ENCODE measurements at places on chromosomes 2 and 18.

GRCh38 chr18:41870191-41870590 is 84.8 kb upstream of the PIK3C3 start:
- DNase-seq, result no peak

DNA sequence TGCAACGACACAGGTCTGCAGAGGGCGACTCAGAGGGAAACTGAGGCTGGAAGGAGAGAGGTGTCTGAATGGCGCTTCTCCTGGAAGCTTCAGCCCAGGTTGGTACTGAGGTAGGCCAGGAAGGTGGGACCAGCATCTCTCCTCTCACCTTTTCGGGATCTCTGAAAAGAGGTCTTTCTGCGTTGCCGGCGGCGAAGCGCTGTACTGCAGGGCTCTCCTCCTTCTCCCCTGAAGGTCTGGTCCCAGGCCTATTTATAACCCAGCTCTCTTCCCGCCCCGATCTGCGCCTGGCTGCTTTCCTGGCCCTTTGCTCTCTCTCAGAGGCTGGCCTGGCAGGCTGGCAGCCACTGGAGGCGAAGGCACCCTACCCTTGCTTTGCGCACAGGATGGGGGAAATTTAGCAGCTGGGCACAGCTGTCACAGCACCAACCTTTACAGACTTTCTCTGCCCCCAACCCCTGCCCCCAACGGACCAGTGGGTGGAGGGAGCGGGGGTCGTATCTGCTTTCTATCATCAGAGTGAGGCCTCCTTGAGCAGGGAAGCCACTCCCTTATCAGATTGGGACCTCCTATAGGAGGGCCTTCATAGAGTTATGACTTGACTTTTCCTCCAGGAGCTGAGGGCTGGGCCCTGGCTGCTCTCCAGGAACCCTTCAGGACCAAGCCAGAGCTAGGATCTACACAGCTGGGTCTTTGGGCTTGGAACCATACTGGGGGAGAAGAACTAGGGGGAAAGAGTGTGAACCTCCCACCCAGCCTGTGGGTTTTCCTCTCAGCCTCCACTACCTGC is 1.1 kb downstream of the DYSF start:
- DNase-seq, result no peak

DNA sequence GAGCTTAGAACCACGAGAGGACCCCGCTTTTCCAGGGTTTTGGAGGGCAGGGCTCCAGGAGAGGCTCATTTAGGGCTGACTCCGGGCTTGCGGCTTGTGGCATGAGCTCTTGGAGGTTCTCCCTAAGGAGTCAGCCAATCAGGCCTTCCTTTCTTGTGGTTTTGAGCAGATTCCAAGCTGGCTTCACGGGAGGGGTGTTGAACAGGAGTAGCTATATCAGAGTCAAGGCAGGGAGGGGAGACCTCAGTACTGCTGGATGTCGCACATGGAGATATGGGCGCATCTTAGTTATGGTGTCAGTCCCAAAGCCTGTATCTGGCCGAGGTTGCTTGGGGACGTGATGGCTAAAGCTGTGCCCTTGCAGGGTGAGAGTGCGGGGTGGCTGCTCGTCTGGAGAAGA is 98.6 kb downstream of the AGAP1 start:
- DNase-seq, result no peak

DNA sequence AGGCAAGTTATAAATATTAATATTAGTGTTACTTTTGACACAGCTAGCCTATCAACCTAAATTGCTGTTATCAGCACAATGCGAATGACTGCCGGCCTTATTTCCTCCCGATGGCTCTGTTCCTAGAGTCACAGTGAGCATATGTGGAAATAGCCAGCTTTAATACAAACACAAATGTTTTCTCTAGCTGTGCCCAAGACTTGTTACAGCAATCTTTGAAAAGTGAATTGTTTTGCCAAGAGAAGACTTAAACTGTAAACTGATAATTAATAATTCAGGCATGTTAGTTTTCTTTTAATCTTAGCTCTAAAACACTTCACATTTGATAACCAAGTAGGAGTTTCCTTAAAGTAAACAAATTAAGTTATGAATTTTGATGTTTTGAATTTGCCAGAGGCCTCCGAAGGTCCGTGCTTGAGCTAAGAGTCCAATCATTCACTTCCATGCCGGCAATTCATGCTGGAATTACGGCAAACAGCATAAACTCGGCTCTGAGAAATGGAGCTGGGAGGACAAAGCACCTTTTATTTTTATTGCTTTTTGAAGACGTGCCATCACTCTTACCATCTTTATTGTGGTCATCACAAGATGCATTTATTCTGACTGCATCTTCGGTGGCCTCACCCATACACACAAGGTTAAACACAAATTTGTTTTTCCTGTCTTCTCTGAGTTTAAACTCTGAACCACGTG is 184.5 kb upstream of the CWC22 start:
- no peak for DNase-seq

DNA sequence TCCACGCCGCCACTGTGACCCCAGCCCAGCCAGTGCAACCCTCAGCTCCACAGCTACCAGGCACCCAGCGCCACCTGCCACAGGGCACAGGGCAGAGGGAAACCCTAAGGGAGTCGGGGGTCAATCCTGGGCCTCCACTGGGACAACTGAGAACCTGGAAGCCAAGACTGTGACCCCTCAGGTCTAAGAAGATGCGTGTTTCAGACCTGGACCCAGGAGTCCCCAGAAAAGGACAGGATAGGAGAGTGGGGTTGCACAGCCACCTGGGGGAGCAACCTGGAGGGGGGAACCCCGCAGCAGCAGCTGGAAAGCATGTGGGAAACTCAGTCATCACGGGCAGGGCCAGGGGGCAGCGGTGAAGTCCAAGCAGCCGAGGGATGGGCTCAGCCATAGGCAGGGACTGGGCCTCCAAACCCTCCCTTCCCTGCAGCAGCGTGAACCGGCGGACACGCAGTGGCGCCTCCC is 4.1 kb downstream of the ESPNL start:
- DNase-seq, result no peak

DNA sequence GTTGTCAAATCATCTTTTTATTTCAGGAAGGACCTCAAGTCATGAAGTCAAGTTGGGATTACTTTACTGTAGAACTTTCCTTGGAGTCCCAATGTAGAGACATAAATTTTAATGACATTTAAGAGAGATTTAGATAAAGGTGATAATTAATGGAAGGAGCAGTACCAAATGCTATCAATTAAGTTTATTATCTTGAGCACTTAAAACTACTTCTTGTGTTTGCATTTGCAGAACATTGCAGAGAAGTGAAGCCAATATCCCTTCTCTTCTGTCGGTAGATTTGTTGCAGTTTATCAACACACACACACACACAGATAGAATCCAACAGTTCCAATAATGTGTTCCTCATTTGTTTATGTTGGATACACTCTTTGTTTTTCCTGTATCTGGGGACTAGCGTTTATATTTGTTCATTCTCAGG is 570.7 kb downstream of the EPHA4 start:
- no peak for DNase-seq

- no peak for DNase-seq
These were observed 74.4 kb upstream of the CTDP1 start for GRCh38 chr18:79604913-79605880.

- DNase-seq, result no peak
These were observed 1896.8 kb upstream of the CELF4 start for GRCh38 chr18:39462436-39462835.

DNA sequence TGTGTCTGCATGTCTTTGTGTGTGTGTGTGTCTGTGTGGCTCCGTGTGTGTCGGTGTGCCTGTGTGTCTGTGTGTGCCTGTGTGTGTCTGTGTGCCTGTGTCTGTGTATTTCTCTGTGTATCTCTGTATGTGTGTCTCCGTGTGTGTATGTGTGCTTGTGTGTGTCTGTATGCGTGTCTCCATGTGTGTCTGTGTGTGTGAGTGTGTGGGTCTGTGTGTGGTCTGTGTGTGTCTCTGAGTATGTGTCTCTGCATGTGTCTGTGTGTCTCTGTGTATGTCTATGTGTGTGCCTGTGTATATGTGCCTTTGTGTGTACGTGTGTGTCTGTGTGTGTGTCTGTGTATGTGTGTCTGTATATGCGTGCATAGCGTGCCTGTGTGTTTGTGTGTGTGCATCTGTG is 45.2 kb downstream of the MYCN start:
- no peak for DNase-seq

GRCh38 chr2:105129722-105130232 is 91.9 kb downstream of the MRPS9 start:
- no peak for DNase-seq

- no peak for DNase-seq
These were observed 65.3 kb upstream of the TAF1B start for GRCh38 chr2:9778012-9778411.

GRCh38 chr2:883260-883802 is 67.3 kb upstream of the SNTG2 start:
- no peak for DNase-seq

GRCh38 chr2:158144914-158145625 is 43.4 kb downstream of the UPP2 start:
- no peak for DNase-seq

GRCh38 chr18:57943723-57944122 is 100.3 kb upstream of the NEDD4L start:
- no peak for DNase-seq

- no peak for DNase-seq
These were observed 3.6 kb downstream of the ZNF516 start for GRCh38 chr18:76491473-76491775.

DNA sequence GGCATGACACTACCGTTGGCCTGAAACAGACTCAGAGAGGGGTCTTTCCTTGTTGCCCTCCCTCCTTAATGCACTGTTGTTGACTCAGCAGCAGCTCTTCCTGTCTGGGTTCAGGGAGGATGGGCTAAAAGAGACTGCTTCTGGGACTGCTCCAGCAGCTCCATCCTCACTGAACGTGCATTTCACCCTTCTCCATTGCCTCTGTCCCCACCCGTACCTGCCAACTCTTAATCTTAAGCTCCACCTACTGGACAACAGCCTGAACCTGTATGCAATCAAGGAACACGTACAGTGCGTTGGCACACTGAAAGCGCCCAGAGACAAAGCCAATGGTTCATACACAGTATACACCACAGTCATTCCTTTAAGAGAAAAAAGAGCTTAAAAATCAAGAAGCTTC is 230.8 kb upstream of the RAB6C start:
- no peak for DNase-seq

DNA sequence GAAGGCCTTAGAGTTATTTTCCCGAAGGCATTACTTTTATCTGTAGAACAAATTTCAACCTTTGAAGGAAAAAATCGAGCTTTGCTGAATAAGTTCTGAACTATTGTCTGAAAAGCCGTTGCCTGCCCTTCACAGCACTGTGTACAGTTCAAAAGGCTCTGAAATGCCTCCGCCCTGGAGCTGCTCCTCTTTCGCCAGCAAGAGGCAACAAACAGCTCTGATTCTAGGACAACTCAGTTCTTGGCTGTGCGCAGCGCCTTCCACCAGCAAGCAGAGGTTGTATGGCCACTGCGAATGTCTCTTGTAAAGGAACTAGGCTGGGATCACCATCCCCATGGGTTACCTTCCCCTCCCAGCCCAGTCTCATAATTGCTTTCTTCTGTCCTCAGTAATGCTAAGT is 308.5 kb downstream of the GBX2 start:
- no peak for DNase-seq

DNA sequence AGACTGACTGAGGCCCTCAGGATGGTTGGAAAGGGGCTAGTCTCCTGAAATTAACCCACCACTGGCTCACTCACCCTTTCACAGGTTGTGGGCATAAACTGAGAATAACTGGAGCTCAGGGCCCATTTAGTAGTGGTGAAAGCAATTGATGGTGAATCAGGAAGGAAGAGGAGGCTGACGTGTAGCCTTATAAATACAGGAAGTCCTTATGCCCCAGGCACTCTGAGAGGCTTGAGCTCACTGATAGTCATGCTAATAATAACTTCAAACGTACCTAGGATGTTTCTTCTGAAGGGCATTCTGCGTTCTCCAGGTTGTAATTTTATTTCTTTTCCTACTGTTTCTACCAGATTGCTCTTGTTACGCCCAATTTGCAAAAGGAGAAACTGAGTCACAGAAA is 328.4 kb downstream of the CLIP4 start:
- DNase-seq, result no peak

DNA sequence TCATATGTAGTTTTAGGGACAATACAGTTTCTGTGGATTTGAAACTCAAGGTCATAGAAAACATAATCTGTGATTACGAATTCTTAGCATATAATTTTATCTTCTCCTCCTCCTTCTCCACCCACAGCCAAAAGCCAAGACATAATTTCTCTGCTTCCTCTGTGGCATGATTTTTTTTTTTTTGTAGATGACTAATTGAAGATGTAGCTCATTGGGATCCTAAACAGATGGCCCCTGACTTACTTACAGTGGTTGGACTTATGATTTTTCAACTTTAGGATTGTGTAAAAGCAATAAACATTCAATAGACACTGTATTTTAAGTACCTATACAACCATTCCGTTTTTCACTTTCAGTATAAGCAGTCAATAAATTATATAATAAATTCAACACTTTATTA is 42.3 kb downstream of the FSIP2 start:
- no peak for DNase-seq

DNA sequence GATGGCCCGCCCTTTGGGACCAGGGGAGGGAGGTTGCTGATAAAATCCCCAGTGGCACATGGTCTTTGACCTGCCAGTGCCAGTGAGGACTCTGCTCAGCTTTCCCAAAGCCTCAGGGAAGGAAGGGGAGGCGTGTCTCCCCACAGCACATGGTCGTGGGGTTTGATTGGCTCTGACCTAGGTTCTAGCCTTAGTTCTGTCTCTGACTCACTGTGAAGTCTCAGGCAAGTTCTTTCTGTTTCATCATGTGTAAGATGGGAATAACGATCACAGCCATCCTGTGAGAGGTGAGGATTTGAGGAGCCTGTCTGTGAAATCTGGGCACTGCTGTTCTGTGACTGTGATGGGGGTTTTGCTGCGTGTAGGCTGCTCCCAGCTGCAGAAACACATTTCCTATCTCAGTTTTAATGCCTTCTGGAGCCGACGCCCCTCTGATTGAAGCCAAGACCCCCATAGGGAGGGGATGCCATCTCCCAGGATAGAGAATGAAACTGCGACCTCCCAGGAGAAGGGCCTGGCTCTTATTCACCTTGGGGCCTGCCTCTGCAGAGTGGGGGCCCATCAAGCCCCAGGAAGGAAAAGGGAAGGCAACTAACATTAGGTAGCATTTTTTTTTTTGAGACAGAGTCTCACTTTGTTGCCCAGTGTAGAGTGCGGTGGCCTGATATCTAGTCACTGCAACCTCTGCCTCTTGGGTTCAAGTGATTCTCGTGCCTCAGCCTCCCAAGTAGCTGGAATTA is 84.0 kb downstream of the DDX1 start:
- no peak for DNase-seq

GRCh38 chr2:68282811-68283418 is 30.6 kb upstream of the PPP3R1 start:
- peak; percentile 14 for DNase-seq

All from NCI-H1694 (cell line).